ENCODE measurements at places on chromosomes 3 and 15. TPM values are rescaled to one million over a fixed set of nuclear protein-coding genes. Genes with fewer than 3 reads are reported as not detected.

GRCh38 chr3:32177702-32178198, 60.7 kb upstream of the CMTM8 start:
- peak; percentile 81 for DNase-seq

DNA sequence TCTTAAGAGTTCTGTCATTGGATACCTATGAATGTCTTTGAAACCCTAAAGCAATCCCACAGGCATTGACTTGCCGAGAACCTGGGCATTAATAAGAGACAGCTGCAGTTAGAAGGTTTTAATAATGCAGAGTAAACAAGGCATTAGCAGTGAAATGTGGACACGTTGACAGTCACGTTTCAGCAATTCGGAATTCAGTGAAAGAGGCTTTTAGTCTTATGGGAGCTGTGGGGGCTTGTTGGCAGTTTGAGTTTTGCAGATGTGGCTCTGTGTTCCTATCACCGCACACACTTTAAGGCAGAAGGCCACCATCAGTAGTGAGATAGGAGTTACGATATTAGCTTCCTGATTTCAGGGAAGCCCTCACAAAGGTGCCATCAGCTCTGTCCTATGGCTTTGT, 145.2 kb upstream of the NUDT16 start:
- DNase-seq: peak; percentile 17

DNA sequence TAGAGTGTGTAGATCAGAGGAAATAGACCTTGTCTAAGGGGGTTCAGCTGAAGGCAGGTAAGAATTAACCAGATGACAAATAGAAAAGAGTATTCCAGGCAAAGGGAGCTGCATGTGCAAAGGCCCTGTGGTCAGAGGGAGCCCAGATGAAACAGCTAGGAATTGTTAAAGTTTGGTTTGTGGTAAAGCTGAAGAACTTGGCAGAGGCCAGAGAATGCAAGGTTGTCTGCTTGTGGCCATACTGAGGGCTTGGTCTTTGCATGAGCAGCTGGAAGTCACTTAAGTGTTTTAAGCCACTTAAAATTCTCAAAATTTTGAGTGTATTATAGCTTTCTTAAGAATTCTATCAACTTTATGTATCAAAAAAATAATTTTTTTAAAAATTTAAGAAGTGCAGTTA, 116.5 kb downstream of the NEK10 start:
- DNase-seq: no peak

GRCh38 chr3:107240183-107241091, 136.8 kb upstream of the CCDC54 start:
- peak; percentile 69 for DNase-seq

Gene GALNT15
- total RNA-seq: 58.3 TPM

Gene RTP1
- total RNA-seq: not detected
